ENCODE measurements at places on chromosomes 4 and X. TPM values are rescaled to one million over a fixed set of nuclear protein-coding genes. Genes with fewer than 3 reads are reported as not detected.

Gene ANOS1
- 3.3 TPM for total RNA-seq

Gene CFP
- total RNA-seq, result 1.9 TPM

Gene SPANXN4
- not detected for total RNA-seq

Gene NAAA
- 98.4 TPM for total RNA-seq

Gene BTK
- not detected for total RNA-seq

Gene SOD3
- total RNA-seq, result 0.58 TPM

Gene MAGEE1
- 3.3 TPM for total RNA-seq

All from glomerular endothelial cell (primary cell).